ENCODE measurements at places on chromosomes 3 and 15. TPM values are rescaled to one million over a fixed set of nuclear protein-coding genes. Genes with fewer than 3 reads are reported as not detected.

LRTM1 gene
- total RNA-seq: not detected

FRMD5 gene
- 3.4 TPM for total RNA-seq

ZMAT3 gene
- total RNA-seq: 34.4 TPM

ZNF385D gene
- 4.4 TPM for total RNA-seq

ASB14 gene
- total RNA-seq: not detected

MKRN3 gene
- 0.88 TPM for total RNA-seq

SFMBT1 gene
- total RNA-seq: 3.9 TPM

ROPN1 gene
- not detected for total RNA-seq

TRPM1 gene
- 1.9 TPM for total RNA-seq

CIB2 gene
- 2.5 TPM for total RNA-seq

STX19 gene
- total RNA-seq: not detected

Data from dermis blood vessel endothelial cell (primary cell).